ENCODE measurements at places on chromosomes 1 and 21.

DNA sequence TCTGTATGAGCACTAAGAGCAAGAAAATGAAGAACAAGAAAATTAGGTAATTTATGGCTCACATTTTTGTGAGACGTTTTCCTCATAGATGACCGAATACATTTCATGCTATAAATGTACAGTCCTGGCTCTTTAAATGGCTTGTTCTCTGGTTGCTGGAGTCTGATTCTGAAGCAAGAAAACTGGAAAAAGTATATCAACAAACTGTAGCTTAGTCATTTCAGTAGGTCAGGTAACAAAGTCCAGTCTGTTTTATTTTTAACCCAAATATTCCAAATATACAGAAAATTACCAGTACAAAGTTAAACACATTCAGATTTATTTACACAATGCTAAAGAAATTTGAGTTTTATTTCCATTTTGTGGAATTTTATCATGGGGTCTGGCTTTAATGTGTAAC lies 2.5 kb upstream of the MYBPHL start:
- H3K4me1 ChIP-seq = peaks cover 3% of the 10 kb centered on the region
- no peak for DNase-seq
- H3K4me3 ChIP-seq = no peak overlapping the region
- peaks cover 4% of the 10 kb centered on the region for H3K27me3 ChIP-seq

GRCh38 chr1:219810451-219810850 lies 117.9 kb downstream of the SLC30A10 start:
- H3K4me3 ChIP-seq = no peak overlapping the region
- H3K27ac ChIP-seq = no peak overlapping the region
- DNase-seq = no peak
- H3K27me3 ChIP-seq = no peaks in the 10 kb centered on the region
- no peaks in the 10 kb centered on the region for H3K36me3 ChIP-seq
- H3K4me1 ChIP-seq = peaks cover 3% of the 10 kb centered on the region

GRCh38 chr1:201870397-201870796 lies 18.3 kb upstream of the SHISA4 start:
- no peaks in the 10 kb centered on the region for H3K27me3 ChIP-seq
- peaks cover 38% of the 10 kb centered on the region for H3K36me3 ChIP-seq
- no peak for DNase-seq
- no peak overlapping the region for H3K27ac ChIP-seq
- H3K4me1 ChIP-seq = no peaks in the 10 kb centered on the region

DNA sequence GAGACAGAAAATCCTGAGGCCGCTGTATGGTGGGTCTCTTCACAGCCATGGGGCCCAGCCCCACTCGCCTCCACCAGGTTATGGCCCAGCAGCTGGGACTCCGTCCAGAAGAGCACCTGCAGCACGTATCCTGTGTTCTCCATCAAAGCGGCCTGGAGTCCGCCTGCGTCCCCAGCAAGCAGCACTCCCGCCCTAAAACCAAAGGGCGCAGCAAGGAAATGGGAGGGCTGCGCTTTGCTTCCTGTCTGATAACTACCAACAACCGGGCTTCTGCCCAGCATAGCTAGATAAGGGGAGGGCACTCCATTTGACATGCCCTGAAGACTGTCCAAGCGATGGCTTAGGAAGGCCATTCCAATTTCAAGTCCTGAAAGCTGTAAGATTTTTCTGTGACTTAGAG lies 119.9 kb downstream of the KCNJ15 start:
- H3K27me3 ChIP-seq = peaks cover 5% of the 10 kb centered on the region
- peaks cover 4% of the 10 kb centered on the region for H3K36me3 ChIP-seq
- H3K4me1 ChIP-seq = no peaks in the 10 kb centered on the region
- no peak overlapping the region for H3K4me3 ChIP-seq
- DNase-seq = no peak

- H3K27me3 ChIP-seq = peaks cover 2% of the 10 kb centered on the region
- H3K4me3 ChIP-seq = no peak overlapping the region
- no peak for DNase-seq
- no peak overlapping the region for H3K27ac ChIP-seq
- peaks cover 4% of the 10 kb centered on the region for H3K36me3 ChIP-seq
Measured at GRCh38 chr1:40877698-40878097, 15.5 kb upstream of the CITED4 start.
